NCI-H1092 treated with DMSO at 0.1 percent for 48 hours (cell line): ENCODE measurements at places on chromosomes 2 and 18.
A peak's percentile ranks its signal among the peaks of the same experiment; 100 is the strongest.

- no peak for DNase-seq
These were observed 54.0 kb downstream of the HRH4 start for GRCh38 chr18:24514439-24514838.

GRCh38 chr2:169659320-169659719 is 34.9 kb downstream of the CFAP210 start:
- DNase-seq: no peak

- no peak for DNase-seq
These were observed 721.9 kb upstream of the ACVR2A start for GRCh38 chr2:147122944-147123343.

DNA sequence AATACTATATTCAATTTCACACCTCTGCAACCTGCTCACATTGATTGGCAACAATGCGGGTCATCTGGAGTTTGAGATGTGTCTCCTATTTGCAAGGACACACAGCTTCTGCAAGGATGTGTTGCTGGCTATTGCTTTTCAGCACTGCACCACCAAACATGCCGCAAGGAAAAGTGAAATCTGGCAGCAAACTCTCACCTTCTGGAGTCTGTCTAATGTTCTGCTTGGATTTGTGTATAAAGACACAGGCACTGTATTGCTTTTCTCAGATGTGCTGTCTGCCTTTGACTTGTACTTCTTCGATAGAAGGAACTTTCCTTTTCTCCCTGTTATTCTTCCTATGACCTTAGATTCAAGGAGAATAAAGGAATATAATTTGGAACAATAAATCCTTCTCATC is 138.6 kb upstream of the EPHA4 start:
- no peak for DNase-seq

- DNase-seq: no peak
These were observed 309.9 kb upstream of the PKDCC start for GRCh38 chr2:41737888-41738287.

GRCh38 chr18:46917108-46917802 is at the start of the genes KATNAL2 and PIAS2:
KATNAL2 (plus strand) TSS chr18:46917602; CDS start chr18:46946873, 29,271 bp downstream.
PIAS2 (minus strand) TSS chr18:46917507; CDS start chr18:46917345, 162 bp downstream.
- DNase-seq: peak; percentile 92

DNA sequence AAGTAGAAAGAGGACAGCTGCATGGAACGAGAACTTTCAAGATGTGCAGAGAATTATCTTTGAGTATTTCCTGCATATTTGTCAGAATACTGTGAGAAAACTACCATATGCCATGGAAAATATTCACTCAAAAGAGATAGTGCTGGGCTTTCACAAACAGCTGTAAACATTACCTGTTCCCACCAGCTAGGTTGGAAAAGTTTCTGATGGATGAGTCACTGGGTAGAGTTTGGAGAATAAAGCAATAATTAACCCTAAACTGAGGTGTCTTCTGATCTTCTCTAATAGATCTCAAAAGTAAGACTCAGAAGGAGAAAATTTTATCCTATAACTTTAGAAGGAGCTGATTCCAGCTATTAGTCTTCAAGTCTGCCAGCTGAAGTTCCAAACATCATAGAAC is 3.9 kb upstream of the FSIP2 start:
- DNase-seq: no peak

DNA sequence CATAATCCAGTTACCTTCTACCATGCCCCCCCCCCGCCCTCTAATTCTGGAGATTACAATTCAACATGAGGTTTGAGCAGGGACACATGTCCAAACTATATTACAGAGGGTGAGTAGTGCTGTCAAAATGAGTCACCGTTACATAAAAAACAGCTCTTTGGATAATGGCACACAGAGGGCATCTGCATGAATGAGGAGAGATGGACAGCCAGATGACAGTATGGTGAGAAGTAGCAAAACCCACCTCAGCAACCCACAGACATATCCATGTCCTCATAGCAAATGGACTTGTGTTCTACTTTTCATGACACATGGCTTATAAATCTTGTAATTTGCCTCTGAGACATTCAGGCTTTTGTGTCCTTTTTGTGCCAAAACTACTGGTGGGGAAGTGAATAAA is 132.0 kb downstream of the EML6 start:
- DNase-seq: no peak

- DNase-seq: no peak
These were observed 270.3 kb upstream of the LINC00305 start for GRCh38 chr18:64419156-64419555.

- DNase-seq: no peak
These were observed 73.6 kb downstream of the CYBRD1 start for GRCh38 chr2:171595896-171596295.

GRCh38 chr2:178498137-178498536 is 17.9 kb downstream of the PLEKHA3 start:
- no peak for DNase-seq

DNA sequence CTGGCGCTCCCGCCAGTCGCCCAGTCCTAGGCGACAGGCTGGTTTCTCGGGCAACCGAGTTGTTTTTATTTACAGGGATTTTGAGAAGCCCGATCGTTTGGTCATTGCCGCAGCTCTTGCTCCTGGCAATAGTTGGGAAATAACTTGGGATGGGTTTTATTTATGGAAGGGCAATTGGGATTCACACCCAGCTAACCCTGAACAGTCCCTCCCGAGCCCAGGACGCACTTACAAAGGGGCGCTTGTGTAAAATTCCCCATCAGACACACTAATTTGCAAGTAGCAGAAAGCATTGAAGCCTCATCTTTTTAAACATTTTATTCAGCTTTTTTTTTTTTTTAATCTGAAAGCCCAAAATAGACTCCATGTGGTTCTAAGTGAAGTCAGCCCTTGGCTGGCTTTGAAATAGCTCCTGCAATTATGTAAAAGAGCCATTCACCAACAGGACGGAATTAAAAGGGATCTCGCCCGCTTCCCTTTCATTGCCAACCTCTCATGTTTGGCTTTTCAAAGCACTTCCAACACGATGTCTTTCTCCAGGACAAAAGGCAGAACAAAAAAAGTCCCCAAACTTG is 3.6 kb upstream of the GBX2 start:
- DNase-seq: no peak

- peak; percentile 25 for DNase-seq
These were observed 25.4 kb upstream of the CHN1 start for GRCh38 chr2:175030380-175031271.

DNA sequence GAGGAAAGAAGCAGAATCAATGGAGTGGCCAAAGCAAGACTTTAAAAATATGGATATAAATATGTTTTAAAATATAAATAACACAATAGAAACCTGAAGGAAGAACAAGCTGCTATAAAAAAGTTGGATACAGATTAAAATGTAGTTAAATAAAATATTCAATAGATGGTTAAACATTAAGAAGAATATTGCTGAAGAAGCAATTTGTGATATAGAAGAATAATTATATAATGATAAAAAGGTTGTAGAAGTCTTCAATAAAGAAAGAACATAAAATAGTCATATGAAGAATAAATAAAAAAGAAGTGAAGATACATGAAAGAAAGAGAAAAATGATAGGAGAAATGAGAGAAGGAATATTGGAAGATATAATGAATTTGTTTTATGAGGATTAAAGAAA is 392.0 kb downstream of the DSC3 start:
- DNase-seq: no peak

- DNase-seq: no peak
These were observed 225.1 kb upstream of the SALL3 start for GRCh38 chr18:78754311-78755043.

GRCh38 chr2:239393941-239394340 is 6.9 kb downstream of the HDAC4 start:
- peak; percentile 42 for DNase-seq

- DNase-seq: peak; percentile 74
These were observed 121.2 kb downstream of the SMAD7 start for GRCh38 chr18:48829443-48830149.

DNA sequence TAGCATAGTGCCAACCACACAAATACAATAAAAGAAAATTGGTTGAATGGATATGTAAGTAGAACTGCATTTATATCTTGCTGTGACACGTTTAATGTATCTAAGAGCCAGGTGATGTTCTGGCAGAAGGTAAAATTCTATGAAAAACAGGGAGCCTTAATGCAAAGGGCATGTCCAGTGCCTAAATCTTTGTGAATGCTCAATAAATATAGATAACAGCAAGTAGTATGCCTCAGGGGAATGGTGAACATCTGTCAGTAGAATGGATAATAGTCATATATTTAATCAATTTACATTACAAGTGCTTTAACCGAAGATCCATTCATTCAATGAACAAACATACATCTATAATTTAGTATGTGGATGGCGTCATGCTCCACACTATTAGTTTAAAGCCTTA is 43.7 kb upstream of the NYAP2 start:
- peak; percentile 54 for DNase-seq

DNA sequence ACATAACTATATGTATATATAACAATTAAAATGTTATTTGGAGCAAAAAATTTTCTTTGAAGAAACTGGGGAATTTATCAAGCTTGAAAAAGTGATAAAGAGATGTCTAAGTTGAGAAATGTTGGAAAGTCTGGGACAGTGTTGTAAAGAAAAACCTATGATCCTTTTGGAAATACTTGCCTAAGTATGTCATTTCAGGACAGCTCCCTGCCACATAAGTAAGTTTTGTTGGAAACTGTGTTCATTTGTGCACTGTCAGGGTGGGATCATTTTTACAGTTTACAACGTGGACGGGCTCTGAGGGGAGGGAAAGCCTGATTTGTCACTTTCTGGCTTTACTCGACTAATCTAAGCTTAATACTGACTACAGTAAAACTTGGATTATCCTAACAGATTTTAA is 10.4 kb upstream of the COL3A1 start:
- DNase-seq: no peak

DNA sequence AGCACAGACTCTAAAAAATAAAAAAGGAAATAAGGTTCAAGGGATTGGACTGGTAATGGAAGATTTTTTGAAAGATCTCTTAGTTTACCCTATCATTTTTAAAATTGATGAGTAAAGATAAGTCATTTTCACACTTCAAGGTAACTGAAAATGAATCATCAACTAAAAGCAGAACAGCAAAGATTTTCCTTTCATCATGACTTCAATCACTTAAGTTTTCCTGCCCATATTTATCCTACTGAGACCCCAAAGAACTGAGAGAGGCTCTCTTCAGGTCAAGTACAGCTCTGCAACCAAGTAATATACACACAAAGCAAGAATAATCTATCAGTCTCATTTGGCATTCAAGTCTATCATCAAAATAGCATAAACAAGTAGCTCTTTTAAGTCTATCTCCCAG is 540.7 kb downstream of the METTL4 start:
- DNase-seq: no peak

DNA sequence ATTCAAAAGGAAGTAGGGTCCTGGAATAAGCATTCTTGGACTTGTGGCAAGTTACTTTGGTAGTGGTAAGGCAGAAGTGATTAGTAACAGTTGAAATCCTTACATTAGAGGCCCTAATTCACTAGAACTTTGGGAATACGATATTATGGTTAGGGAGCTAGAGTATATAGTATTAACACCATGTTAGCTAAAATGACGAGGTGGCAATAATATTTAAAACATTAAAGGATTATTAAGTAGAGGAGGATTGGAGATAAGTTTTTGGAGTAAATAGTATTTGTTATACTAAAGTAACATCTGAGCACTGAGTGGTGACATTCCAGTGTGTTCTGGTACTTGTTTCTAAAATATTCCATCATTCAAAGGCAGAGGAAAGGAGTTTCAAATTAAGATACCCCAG is 91.0 kb downstream of the AGPS start:
- no peak for DNase-seq

DNA sequence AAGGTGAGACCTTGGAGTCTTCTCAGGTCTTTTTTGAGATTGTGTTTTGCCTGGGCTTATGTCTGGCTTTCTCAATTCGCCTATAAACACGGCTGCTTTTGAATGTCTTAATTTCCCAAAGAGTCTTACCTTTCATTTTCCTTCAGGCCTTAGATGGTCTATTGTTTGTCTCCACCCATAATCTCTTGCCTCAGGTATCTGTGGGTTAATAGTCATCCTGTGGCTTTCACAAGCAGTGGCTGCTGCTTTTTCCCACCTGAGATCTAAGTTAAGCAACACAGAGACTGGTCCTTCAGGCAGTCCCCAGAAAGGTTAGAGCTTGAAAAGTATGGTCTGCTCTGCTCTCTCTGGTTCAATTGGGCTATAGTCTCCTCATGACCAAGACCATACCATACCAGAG is 275.3 kb downstream of the INSIG2 start:
- no peak for DNase-seq

DNA sequence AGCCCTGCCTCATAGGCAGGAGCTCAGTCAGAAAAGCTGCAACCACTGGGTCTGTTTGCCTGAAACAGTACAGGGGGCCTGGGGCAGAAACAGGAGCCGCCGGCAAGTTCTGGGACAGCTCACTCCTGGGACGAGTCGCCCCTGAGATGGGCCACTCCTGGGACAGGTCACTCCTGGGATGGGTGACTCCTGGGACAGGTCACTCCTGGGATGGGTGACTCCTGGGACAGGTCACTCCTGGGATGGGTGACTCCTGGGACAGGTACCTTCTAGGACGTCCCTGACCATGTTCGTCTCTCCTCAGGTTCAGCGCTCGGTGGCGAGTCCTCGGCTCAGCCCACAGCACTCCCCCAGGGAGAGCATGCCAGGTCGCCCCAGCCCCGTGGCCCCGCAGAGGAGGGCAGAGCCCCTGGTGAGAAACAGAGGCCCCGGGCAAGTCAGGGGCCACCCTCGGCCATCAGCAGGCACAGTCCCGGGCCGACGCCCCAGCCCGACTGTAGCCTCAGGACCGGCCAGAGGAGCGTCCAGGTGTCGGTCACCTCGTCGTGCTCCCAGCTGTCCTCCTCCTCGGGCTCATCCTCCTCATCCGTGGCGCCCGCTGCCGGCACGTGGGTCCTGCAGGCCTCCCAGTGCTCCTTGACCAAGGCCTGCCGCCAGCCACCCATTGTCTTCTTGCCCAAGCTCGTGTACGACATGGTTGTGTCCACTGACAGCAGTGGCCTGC is 51.8 kb downstream of the NTSR2 start:
- DNase-seq: no peak

DNA sequence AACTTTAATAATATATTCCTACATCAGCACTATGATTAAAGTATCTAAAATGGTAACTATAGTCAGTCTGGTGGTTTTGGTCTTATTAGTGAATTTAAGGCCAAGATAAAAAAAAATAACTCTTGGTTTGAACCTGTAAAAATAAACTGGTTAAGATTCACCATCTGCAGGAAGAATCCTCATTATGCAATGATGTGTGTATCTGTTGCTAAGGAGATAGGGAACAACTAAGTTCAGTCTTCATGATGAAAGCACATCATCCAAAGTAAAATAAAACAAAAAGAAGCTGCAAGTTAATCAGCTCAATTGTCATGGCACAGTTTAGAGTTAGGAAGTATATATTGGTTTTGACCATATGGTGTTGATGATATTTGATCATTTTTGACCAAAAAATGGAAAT is 466.0 kb downstream of the NYAP2 start:
- no peak for DNase-seq

- DNase-seq: no peak
These were observed 532.7 kb downstream of the TDRD15 start for GRCh38 chr2:21656330-21657075.
